ENCODE measurements at places on chromosomes 7 and 10.

GRCh38 chr10:57142925-57143576, 782.0 kb upstream of the ZWINT start:
- DNase-seq = no peak

DNA sequence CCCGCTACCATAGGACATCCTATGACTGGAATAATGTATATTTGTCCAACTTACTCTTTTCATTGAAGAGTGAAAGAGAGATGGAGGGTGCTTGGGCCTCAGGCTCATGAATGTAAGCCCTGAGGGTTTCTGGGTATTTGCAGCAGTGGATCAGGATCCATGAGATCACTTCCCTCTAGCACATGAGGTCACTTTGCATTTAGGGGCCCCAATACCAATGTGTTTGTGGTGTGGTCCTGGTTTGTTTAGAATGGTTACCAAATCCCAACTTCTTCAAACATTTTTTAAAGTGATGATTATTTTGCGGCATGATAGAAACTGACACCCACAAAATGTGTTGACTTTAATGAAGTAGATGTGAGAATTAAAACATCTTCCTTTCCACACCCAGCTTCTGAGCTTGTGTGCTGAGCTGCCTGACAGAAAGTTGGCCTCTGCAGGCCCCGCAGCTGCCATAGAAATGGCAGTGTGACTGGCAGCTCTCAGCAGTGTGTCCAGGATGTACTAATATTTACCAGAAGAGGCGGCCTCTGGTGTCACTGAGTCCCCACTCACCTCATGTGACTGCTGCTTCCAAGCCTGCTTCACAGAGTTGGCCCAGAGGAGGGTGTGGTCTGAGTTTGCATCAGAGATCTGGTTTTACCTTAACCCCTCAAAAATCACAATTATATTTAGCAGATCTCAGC, 447.6 kb upstream of the NPVF start:
- DNase-seq = no peak

DNA sequence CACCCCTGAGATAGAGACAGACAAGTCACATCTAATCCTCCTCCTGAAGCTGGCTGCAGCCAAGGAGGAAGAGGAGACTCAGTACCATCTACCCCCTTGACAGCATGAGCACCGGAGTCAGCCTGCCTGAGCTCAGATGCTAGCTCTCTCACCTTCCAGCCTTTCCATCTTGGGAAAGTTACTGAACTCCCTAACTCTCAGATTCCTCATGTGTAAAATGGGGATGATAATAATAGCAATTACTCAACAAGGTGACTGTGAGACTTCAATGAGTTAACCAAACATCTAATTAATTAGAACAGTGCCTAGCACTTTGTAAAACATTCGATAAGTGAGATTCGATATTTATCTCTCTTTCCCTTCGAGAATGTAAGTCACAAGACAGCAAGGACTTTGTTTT, 6.4 kb downstream of the KDM7A start:
- no peak for DNase-seq

DNA sequence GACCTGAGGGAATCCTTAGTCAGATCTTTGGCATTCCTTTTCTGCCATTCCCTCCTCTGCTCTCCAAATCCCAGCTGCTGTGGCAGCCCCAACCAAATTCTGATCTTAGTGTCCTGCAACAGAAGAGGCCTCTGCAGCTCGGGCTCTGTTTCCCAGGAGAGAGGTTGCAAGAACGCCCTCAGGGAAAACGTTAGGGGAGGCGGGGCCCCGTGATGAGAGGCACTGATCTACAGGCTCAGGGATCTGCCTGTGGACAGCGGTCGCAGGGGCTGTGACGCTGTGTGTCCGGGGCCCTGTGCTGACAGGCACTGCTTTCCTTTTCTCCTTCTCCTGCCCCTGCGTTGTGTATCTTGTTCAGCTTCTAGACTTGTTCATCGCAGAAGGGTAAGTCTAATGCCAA, 57.3 kb upstream of the DPYSL4 start:
- DNase-seq = no peak

DNA sequence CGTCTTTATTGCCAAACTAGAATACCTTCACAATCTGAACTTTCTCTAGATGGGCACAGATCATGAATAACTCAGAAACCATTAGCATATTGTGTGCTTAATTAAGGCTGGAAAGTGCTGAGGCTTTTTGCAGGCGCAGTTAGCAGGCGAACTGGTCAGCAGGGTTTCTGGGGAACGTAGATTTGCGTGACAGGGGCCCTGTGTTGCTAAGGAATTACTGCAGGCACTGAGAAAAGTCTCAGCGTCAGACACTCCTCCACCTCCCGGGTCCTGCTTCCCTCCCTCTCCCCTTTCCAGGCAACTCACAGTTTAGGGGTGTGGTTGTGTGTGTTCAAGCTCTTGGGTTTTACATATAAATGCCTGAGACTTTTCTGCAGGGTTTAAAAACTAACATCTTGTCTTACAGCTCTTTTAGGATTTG, 2.2 kb downstream of the MAP3K8 start:
- no peak for DNase-seq

DNA sequence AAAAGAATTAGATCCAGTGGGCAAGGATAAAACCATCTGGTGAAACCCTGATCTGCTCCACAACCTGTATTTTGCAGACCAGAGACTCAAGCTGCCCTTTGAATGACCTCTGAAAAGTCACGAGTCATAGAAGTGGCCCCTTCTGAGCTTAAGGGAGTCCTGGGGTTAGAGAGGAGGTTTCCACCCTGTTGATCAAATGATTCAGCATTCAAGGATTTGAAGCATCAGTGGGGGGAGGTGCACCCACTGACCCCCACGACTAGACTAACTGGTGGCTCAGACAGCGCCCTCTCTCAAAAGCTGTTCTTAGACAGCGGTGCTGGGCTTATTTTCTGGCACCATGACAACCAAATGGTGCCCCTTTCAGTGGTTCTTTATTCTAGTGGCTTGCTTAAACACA, 44.3 kb downstream of the PLCE1 start:
- no peak for DNase-seq

- no peak for DNase-seq
These were observed 1.7 kb downstream of the ATAD1 start for GRCh38 chr10:87816163-87816897.

DNA sequence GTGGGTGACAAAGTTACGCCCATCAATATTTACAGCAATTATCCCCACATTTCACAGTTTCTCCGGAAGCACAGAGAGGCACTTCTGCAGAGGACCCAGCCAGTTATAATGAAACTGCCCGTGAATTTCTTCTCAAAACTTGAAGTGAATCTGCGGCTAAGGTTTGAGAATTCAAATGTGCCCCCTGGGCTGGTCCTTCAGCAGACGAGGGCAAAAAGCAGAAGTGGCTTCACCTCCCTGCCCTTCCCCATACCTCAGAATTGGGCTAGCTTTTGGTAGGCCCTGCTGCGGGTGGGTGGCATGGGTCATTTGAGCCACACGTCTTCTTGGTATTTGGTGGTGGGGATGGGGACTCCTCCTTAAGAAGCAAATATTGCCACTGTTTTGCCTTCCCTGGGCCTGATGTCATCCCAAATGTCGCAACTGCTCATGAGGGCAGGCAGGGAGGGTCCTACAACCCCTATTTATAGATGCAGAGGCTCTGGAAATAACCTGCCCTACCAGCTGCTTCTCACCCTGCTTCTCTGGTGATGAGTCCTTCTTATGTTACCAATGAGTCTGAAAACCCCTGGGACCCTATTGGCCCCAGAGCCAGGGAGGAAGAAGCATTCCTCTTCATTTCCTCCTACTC, 16.6 kb upstream of the WDFY4 start:
- DNase-seq = no peak

GRCh38 chr10:1379601-1380000, 323.4 kb downstream of the WDR37 start:
- DNase-seq = no peak

DNA sequence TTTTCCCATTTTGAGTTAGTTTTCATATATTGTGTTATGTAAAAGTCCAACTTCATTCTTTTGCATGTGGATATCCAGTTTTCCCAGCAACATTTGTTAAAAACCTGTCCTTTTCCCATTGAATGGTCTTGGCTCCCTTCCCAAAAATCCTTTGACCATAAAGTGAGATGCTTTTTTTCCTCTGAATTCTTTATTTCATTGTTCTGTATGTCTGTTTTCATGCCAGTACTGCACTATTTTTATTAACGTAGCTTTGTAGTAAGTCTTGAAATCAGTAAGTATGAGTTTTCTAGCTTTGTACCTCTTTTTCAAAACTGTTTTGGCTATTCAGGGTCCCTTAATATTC, 20.0 kb downstream of the C1GALT1 start:
- DNase-seq = no peak

GRCh38 chr10:98374217-98374985, 40.6 kb downstream of the PYROXD2 start:
- DNase-seq = no peak

DNA sequence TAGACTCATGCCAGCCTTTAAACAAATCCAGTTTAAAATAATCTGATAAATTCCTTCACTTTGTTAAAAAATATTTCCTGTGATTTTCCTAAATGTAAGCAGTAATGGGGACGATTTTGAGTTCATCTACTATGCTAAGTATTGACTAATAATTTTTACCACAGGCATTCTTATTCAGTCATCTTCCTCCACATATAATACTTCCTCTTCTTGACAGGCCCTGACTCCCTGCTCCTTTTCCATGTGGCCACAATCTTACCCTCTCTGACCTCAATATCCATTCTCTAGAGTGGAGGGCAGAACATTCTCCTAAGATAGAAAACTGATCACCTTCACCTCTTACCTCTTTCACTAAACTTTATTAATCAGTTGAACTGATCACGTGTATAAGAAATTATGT, 7.8 kb downstream of the DNAJC2 start:
- no peak for DNase-seq

GRCh38 chr7:117273325-117273724, 49.5 kb downstream of the WNT2 start:
- DNase-seq = no peak

DNA sequence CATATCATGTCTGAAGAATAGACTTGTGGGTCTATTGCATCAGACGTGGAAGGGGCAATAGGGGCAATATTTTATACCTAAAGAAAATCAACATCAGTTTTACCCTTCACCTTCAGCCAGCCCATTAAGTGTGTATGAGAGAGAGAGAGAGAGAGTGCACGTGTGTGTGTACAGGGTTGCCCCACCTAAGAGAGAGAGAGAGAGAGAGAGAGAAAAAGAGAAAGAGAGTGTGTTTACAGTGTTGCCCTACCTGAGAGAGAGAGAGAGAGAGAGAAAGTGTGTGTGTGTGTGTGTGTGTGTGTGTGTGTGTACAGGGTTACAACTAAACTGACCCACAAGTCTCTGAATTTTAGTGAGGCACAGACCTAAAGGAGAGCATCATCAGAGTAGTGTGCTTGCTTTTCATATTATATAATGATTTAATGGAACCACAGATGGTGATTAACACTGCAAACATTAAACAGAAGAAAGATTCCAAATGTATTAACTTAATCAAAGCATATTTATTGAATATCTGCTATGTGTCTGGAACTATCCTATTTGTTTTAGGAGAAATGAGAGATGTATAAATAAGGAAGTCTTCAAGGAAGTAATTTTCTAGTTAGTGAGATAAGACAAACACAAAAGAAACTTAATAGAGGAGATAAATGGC, 66.8 kb downstream of the CD36 start:
- DNase-seq = no peak

GRCh38 chr7:43779045-43779812, 20.7 kb downstream of the BLVRA start:
- no peak for DNase-seq

DNA sequence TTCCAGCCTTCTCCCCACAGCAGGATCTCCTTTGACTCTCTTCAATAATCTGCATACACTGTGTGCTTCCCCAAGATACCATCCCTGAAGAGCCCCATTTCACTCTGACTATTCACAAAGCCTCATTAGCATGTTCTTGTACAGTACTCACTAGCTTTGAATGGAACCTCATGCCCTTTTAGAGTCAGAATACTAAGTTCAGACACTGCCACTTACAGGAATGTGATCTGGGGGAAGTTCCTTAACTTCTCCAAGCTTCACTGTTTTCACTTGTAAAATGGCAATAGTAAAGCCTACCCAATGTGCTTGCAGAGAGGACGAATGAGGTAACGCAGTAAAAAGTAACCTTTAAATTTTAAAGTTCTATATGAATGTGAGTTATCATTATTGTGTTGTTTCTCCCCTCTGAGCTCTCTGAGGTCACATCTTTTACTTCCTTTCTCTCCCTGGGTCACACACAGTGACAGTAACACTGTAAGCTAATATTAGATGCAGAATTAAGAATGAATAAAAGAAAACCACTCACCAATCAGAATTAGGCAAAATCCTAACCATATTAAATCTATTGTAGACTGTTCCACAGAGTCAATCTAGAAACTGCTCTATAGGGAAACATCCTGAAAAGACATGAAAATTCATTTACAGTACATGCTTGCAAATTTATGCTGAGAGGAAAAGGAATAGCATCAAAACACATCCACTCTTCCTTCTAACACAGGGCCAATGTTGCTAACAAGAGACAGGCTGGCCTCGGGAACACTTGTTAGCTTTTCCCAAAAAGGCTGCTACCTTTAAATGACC, 64.2 kb upstream of the IL6 start:
- no peak for DNase-seq

GRCh38 chr7:159239028-159239427, 94.4 kb upstream of the VIPR2 start:
- no peak for DNase-seq

DNA sequence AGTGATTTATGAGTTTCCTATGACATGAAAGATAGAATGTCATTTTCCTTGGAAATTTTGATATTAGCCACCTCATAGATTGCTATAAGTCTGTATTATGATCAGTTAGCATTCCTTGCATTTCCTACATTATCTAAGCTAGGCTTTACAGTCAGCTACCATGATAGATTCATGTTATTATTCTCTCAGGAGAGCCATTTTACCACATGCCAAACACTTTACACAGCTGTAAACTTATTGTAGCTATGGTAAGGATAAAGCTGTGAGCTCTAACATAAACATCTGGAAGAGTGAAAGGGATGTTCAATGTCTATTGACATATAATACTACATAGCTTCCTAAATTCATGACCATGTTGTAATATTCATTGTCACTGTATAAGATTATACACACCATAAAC, 608.0 kb downstream of the PHTF2 start:
- no peak for DNase-seq

- DNase-seq = no peak
These were observed 259.9 kb downstream of the ZEB1 start for GRCh38 chr10:31578951-31579350.

DNA sequence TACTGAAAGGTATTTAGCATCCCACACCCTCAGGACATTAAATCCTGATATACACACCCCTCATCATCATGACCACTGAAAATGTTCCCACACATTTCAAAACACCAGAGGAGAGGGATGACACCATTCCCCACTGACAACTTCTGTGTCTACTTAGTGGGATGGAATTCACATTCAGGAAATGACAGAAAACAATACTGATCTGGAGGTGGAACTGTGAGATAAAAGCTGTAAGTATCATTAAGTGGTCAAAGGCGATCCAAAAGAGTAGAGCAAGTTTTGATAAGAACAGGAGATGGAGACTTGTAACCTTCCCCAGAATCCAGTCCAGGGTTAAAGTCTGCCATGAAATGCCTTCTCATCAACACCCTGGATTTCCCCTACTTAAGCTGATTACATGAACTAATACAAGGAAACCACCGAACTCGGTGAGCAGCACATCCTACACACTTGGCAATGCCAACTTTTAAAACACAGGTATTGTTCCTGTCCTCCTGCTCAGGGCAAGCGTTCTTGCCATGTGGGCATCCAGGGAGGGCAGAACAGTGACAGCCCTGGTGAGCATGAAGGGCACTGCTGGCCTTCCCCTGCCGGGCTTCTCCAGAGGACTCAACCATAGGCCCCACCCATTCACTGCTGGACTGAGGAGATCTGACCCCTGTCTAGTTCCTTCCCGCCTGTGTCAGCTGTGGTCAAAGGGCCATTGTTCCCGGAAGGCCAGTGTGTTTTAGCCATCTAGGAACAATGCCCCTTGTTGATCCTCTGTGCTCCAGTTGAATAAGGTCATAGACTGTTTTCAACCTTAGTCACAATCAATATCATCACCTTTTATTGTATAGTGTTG, 85.0 kb downstream of the SGMS1 start:
- no peak for DNase-seq

Measured in stimulated activated CD4-positive, alpha-beta T cell treated with anti-CD3 and anti-CD28 coated beads, TNF-alpha, amount 100 ng/mL, for 24 hours (primary cell).